ENCODE measurements at places on chromosomes 6 and 20. TPM values are rescaled to one million over a fixed set of nuclear protein-coding genes. Genes with fewer than 3 reads are reported as not detected.

DNA sequence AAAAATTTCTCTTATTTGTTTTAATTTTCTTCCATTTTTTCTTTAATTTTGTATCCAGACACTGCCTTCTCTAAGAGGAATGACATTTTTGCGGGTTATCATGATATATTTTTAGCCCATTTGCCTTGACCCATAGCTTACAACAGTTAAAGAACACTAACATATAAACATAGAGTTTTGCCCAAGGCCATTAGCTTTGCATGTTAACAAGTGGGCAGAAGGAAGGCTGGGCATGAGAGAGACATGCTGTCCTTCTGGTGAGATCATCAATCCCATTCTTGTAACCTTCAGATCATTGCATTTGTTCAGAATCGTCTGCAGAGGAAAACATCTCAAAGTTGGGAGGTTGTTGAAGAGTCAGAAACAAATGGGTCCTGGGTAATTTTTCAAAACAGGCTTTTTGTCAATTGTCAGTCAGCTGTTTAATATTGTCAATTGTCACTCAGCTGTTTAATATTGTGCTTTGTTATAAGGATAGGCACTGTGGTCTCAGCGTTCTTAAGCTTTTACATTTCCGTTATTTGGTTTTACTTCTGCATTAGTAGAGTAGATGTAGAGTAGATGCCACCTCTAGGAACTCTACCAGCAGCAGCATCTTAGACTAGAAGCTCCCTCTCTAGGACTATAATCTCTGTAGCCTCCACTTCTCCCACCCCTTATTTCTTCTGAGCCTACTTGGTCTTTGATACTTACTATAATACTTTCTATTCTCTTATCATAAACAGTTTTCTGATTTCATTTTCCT, 243.1 kb downstream of the ESR1 start:
- no peak for DNase-seq

DNA sequence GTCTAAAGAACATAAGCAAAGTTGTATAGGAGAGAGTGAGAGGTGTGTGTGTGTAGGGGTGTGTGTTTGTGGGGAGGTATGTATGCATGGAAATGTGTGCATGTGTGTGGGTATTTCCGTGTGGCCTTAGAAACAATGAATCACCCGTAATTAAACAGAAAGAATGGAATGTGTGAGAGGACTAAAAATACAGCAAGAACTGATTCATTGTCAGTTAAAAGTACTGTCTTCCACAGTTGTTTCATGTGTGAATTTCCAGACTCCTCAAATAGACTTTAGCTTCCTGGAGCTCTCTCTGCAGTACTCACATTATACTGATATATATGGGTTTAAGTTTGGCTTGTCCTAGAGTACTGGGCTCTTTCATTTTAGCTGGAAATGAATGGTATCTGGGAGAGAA, 145.7 kb downstream of the RIMS1 start:
- DNase-seq = no peak

DNA sequence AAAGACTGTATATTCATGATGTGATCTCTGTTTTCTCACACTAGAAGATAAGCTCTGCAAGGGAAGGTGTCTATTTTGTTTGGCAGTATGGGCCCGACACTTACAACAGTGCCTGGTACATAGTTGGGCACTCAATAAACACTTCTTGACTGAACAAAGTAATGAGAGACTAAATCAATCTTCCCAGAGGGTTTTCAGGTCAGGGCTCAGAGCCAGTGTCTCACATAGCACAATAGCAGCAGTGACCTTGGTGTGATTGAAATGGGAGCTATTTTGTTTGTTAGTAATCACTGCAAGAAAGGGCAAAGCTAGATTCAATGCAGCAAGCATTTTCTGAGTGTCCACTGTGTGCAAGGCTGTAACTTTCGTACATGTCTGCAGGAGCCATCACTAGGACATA, 26.4 kb upstream of the GCM1 start:
- no peak for DNase-seq

GRCh38 chr20:40993794-40994540, 34.7 kb upstream of the TOP1 start:
- no peak for DNase-seq

ZC3H12D gene
- polyA plus RNA-seq = 0.34 TPM

- no peak for DNase-seq
Observed at GRCh38 chr6:168027521-168027920, 30.1 kb downstream of the KIF25 start.

IL17F gene
- polyA plus RNA-seq = 0.28 TPM

ABHD16B gene
- not detected for polyA plus RNA-seq

CFAP61 gene
- polyA plus RNA-seq = 3.5 TPM

GRCh38 chr20:61297491-61297890, 45.4 kb downstream of the CDH4 start:
- no peak for DNase-seq

GRCh38 chr6:97668716-97669115, 385.7 kb upstream of the MMS22L start:
- no peak for DNase-seq

DNA sequence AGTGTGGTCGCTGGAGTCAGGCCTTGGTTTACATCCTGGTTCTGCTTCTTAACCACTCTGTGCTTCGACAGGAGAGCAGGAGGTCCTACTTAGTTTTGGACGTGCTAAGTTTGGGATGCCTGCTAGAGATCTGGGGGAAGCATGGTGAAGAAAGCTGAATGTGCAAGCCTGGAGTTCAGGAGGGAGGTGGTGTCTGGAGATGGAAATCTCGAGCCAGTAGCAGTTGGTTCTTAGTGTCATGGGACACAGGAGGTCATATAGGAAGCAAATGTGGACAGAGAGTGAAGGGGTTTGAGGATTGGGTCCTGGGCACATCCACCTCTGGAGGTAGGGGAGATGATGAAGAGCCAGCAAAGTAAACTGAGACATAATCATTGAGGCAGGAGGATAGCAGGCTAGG, 131.4 kb downstream of the SYCP2 start:
- DNase-seq = no peak

- DNase-seq = no peak
Observed at GRCh38 chr6:168127384-168127868, 48.4 kb upstream of the FRMD1 start.

GRCh38 chr20:41770427-41770826, 152.2 kb upstream of the CHD6 start:
- DNase-seq = no peak

SLC22A3 gene
- polyA plus RNA-seq = 4.3 TPM
